ENCODE measurements at places on chromosomes 11 and 22.

DNA sequence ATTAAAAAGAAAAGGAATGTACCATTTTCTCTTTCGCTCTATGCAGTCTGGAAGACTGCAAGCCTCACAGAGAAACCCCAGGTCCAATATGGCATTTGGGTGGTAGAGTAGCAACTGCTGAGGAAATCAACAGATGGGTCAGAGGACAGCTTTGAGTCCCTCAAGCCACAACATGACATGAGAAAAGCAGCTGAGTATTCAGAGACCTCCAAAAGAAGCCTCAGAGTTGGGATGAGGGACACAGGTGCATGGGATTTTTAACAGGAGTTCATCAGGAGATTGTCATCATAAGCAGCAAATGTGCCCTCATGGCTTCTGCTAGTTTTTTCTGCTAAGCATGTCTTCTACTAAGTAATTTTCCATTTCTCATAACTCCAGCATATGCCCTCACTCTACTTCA is 111.6 kb downstream of the BLID start:
- DNase-seq: no peak

- DNase-seq: no peak
Measured at GRCh38 chr22:20203142-20203551, 52.3 kb upstream of the CCDC188 start.

- DNase-seq: no peak
Measured at GRCh38 chr11:72617080-72617762, 57.0 kb downstream of the PDE2A start.

DNA sequence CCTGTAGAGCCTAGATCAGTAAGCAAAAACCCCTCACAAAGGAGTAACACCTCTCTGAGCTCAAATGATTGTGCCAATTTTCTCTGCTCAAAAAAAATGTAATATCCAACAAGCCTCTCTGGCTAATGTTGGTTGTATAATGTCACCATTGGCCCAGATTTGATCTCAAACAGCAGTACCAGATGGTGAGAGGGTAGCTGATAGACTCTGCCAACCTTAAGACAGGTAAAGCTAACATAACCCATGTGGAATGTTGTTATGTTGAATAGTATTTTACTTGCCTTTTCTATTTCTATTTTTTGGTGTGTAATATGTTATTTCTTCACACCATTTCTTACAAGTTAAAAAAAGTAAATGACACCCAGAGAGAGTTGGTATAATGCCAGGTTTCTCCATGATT is 166.7 kb upstream of the GUCY1A2 start:
- DNase-seq: no peak

DNA sequence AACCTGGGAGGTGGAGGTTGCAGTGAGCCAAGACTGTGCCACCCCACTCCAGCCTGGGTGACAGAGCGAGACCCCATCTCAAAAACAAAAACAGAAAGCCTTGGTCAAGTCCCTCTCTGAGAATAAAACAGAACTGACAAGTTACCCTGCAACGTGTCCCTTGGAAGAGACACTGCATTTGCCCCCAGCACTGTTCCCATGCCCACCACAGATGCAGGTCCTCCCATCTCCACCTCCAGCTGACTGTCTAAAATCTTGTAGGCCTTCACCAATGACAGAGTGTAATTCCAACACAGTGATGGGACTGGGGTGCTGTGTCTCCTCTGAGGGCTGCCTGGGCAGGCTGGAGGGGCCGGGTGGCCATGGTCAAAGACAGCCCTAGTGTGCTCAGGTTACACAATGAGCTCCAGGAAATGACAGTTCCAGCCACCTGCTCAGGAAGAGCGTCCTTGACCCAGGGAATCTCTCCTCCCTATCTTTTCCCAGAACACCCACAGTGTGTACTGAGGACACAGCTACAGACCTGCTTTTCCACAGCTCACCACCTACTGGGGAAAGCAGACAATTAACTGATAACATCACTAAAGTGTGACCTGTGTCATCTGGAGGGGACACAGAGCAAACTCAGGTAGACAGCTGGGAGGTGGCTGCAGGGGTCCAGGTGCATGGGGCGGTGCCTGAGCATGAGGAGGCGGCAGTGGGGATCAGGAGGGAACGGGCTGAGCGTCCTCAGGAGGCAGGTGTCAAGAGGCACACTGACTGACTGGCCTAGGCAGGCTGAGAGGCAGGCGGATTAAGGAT is 56.4 kb downstream of the ARFGAP3 start:
- DNase-seq: no peak

Data from putamen (tissue), 1 donor.